ENCODE measurements at places on chromosomes 4 and X.

GRCh38 chr4:184019076-184019475 lies 114.0 kb downstream of the STOX2 start:
- no peak for DNase-seq

- DNase-seq = no peak
Measured at GRCh38 chr4:118869808-118870342, 18.8 kb upstream of the SYNPO2 start.

GRCh38 chr4:6095023-6095752 lies 77.0 kb upstream of the C4orf50 start:
- no peak for DNase-seq

GRCh38 chr4:61427818-61428495 lies 227.8 kb downstream of the ADGRL3 start:
- no peak for DNase-seq

DNA sequence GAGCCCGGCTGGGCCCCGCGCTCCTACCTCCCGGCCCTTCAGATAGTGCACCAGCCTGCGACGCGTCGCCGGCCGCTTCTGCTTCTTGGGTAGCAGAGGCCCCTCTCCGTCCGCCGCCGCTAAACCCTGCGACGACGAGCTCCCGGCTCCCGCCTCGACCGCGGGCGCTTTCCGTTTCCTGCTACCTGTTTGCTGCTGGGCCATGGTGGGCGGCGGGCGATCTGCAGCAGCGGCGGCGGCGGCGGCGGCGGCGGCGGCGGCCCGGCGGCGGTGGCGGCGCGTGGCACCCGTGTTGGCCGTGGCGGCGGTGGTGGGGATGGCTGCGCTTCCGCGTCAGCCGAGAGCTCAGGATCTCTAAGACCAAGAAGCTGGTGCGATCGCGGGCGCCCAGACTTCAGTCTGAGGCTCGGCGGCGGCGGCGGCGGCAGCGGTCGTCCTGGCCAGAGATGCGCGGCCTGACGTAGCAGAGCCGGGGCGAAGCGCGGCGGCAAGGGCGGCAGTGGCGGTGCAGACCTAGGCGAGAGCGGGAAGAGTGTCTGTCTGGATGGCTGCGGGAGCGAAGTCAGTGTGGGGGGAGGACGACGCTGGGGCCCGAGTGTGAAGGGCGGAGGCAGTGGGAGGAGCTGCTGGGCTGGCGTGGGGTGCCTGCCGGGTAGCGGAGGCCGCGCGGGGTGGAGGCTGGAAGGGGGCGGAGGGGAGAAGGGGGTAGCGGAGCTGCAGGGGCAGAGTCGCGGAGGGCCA lies at the start of gene DCAF12L2:
Gene DCAF12L2 (minus strand): TSS at position 569 of the 741 bp plus-strand sequence. CDS start 365 bp downstream, at position 204.
- DNase-seq = no peak

GRCh38 chr4:76214177-76214675 lies 602 bp upstream of the SCARB2 start:
- no peak for DNase-seq

DNA sequence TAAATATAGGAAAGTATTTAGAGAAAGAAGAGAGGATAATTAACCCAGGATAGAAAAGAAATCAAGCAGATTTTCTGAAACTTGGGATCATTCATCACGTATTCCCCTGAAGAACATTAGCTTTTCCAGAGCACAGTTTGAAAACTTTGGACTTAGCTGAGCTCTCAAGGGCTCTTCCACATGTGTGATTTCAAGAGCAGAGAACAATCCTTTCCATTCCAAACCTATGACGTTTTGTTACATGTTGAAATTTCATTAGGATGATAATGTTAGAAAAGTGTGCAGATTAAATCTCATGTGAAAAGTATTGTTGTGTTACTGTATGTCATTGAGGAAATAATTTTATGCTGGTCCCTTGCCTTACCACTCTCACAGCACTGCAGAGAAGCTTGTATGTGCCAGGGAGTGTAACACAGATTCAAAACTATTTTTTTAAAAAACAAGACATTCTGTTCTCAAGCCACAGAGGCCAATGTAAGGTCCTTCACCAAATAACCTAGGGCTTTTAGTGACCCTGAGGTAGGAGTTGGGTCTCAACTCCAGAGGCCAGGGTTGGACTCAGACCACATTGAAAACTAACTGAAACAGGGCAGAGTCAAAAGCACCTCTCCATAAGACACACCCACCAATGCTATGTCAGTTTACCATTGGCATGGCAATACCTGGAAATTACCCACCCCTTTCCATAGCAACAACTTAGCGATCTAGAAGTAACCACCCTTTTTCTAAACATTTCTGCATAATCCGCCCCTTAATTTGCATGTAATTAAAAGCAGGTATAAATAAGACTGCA lies 141.3 kb downstream of the ANXA5 start:
- DNase-seq = no peak

- no peak for DNase-seq
Measured at GRCh38 chr4:159150396-159150795, 47.5 kb downstream of the RAPGEF2 start.

DNA sequence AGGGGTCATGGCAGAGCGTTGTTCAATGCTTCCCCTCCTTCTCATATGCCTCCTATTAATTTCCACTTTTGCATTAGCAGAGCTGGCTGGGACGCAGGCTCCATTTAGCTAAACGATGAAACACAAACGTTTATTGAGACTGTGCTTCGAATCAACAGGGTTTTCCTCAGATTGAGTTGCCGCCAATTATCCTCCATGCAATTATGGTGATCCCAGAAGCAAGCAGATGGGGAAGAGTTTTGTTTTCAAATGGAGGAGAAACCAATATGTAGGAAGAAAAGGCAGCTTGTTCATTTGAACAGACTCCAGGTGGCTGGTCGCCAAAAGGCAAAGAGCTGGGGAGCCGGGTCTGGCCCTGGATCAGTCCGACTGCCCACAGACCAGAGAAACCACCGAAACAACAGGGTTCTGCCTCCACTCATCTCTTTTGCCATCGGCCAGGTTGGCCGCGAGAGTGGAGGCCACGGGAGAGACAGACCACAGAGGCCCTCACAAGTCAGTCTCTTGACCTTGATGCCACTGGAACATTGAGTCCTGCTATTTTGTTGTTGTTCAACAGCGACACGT lies 184.8 kb downstream of the GBA3 start:
- no peak for DNase-seq

GRCh38 chrX:47358387-47359065 lies 11.9 kb upstream of the ZNF157 start:
- DNase-seq = peak; percentile 34

Data from activated T-cell treated with anti-CD3 and anti-CD28 coated beads, Interleukin-2, amount 50 U/mL, for 1 hour (primary cell).